Eye (tissue), 1 donor: ENCODE measurements at places on chromosomes 4 and X.

GRCh38 chr4:21819086-21819485, 129.5 kb downstream of the KCNIP4 start:
- DNase-seq, result no peak

- DNase-seq, result no peak
These were observed 35.9 kb upstream of the PPM1K start for GRCh38 chr4:88320224-88320779.

- DNase-seq, result no peak
These were observed 50.0 kb downstream of the IQCM start for GRCh38 chr4:149765630-149766029.

GRCh38 chrX:145002771-145003170, 244.5 kb upstream of the SPANXN1 start:
- no peak for DNase-seq

GRCh38 chr4:147768113-147768512, 36.2 kb downstream of the ARHGAP10 start:
- DNase-seq, result no peak

GRCh38 chr4:163582703-163583102, 88.2 kb downstream of the TMA16 start:
- DNase-seq, result no peak

DNA sequence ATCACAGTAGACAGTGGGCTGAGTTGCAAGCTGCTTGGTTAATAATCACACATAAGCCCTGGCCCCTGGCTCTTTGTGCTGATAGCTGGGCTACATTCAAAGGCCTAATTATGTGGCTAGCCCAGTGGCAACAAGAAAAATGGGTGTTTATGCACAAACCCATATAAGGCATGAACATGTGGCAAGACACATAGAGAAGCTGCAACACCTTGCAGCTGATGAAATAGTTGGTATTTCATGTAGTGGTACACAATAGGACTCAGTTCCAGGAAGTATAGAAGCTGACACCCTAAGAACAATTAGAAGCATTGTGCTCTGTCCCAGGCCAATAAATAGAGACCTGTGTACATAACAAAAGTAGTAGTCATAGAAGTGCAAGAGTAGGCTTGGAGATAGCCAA, 14.6 kb upstream of the ZNF630 start:
- no peak for DNase-seq

DNA sequence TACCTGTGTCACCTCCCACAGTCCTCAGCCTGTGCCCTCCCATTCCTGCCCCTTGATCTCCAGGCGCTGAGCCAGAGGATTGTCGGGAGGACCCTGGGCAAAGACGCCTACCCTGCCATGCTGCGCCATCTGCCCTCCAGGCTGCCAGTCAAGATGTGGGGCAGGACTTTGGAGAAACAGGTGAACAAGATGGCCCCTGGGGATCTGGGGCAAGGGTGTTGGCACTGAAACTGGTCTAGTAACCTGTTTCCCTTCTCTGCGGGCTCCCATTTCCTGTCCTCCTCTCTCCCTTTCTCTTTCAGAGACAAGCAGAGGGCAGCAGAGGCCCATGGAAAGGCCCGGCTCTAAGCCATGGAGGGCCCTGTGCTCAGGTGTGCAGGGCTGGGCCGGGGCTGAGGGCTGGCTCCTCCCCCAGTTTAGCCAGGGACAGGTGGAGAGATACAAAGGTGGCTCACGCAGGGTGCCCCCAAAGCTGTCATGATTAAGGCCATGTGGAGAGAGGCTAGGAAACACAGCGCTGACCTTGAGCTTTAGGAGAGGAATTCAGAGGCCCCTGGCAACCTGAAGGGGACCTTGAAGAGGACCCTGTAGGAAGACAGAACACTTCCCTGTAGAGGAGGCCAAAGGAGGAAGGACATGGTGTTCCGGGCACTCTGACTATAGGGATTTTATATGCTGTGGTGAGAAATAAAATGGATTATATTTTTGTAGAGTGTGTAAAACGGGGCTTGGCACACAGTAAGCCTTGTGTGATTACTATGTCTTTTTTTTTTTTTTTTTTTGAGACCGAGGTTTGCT, at the start of gene GLOD5:
Gene GLOD5, plus strand, starts transcription at position 74 of the 798 bp plus-strand sequence. Its CDS starts 44 bp downstream, at position 118.
- peak; percentile 20 for DNase-seq

DNA sequence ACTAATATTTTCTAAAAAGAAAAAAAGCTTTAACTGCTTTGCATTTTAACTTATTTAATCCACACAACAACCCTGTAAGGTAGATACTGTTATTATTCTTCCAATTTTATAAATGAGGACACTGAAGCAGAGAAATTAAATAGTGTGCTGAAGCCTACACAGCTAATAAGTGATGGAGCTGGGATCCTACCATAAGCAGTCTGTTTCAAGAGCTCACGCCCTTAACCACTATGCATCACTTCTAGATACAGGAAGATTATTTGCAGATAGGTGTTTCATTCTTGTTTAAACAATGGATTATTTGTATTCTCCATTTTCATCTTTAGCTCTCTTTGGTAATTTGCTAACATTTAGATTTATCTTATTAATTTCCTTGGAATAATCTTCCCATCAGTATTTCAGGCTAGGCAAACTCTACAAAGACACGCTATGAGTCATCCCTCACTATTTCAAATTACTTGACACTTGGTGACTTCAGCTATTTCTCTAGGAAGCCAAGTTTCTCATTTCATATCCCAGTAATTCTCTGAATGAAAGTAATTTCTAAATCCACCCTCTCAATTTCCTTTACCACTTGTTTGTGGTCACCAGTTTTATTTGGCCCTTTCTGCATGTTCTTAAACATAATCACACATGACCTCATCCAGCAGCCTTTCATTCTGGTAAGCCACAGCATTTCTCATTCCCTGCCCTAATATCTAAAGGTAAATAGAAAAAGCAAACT, 67.3 kb downstream of the ASB9 start:
- DNase-seq, result no peak

GRCh38 chrX:155242300-155242699, 22.0 kb downstream of the RAB39B start:
- DNase-seq, result no peak

DNA sequence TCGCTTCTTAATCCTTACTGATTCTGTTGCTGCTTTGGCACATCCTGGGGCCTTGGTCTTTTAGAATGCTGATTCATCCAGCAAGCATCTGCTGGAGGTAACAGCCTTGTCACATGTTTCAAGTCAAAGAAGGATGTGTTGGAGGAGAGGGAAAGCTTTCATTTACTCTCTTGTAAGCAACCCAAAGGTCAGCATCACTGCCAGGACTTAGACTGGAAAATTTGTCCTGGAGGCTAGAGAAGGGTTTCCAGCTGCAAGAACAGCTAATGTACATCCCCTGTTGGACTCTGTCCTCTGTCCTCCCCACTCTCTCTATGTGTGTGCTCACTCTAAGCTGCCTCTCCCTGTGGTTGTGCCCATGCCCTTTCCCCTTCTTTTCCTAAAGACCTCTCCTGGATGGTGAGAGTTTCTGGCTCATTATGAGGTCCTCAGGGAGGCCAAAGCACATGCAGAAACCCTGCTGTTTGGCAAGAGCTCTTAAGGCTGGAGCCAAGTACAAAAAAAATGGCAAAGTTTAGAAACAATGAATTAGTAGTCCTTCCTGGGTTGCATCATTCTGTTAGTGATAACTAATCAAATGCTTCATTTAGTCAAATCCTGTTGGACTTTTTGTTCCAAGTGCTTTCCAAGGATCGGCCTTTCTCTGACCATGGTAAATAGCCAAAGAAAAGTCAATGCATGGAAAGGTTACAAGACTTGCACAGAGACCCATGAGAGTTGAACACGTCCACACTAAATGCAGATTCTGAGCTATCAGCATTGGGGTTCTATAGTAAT, 13.4 kb upstream of the SRPX start:
- DNase-seq, result peak; percentile 33

- no peak for DNase-seq
These were observed 67.0 kb downstream of the TNIP2 start for GRCh38 chr4:2689114-2689513.

- DNase-seq, result no peak
These were observed 52.7 kb downstream of the CORIN start for GRCh38 chr4:47785153-47785552.

- DNase-seq, result peak; percentile 61
These were observed 24.7 kb downstream of the KCNE5 start for GRCh38 chrX:109600237-109600651.
